ENCODE measurements at places on chromosomes 1 and 21. TPM values are rescaled to one million over a fixed set of nuclear protein-coding genes. Genes with fewer than 3 reads are reported as not detected.

PLPP3 gene
- 9.6 TPM for total RNA-seq

OPRD1 gene
- 6.9 TPM for total RNA-seq

SPSB1 gene
- 9.5 TPM for total RNA-seq

LRRC38 gene
- not detected for total RNA-seq

CLCNKB gene
- not detected for total RNA-seq

DYNLT5 gene
- total RNA-seq = not detected

FAM151A gene
- not detected for total RNA-seq

CHRM3 gene
- 9.9 TPM for total RNA-seq

SPATA46 gene
- not detected for total RNA-seq

LORICRIN gene
- not detected for total RNA-seq

UAP1 gene
- total RNA-seq = 144 TPM

MROH9 gene
- total RNA-seq = not detected

WDR47 gene
- 6.8 TPM for total RNA-seq

AURKAIP1 gene
- total RNA-seq = 311 TPM

TRIM67 gene
- not detected for total RNA-seq

ECE1 gene
- 53.3 TPM for total RNA-seq

SYDE2 gene
- 2.0 TPM for total RNA-seq

CPLANE2 gene
- total RNA-seq = 10.0 TPM

WRAP73 gene
- 68.7 TPM for total RNA-seq

KRTAP8-1 gene
- total RNA-seq = not detected

SYT6 gene
- total RNA-seq = not detected

KRTAP10-7 gene
- not detected for total RNA-seq

AMY1A gene
- total RNA-seq = not detected

CCDC30 gene
- 0.82 TPM for total RNA-seq

LENEP gene
- not detected for total RNA-seq

PER3 gene
- 1.3 TPM for total RNA-seq

CR1 gene
- not detected for total RNA-seq

PRDM16 gene
- total RNA-seq = not detected

S100A8 gene
- not detected for total RNA-seq

COL11A1 gene
- total RNA-seq = 0.30 TPM

LRP8 gene
- total RNA-seq = 75.8 TPM

MAP1LC3C gene
- 0.24 TPM for total RNA-seq

LCA5L gene
- total RNA-seq = 0.90 TPM

STIL gene
- 19.9 TPM for total RNA-seq

PTGFRN gene
- 58.8 TPM for total RNA-seq

INTS3 gene
- 41.5 TPM for total RNA-seq

F13B gene
- not detected for total RNA-seq

TIE1 gene
- total RNA-seq = 4.5 TPM

VWA5B1 gene
- not detected for total RNA-seq

NBPF15 gene
- 55.2 TPM for total RNA-seq

YIPF1 gene
- total RNA-seq = 13.6 TPM

FCGR1A gene
- total RNA-seq = not detected

MANEAL gene
- total RNA-seq = 19.4 TPM

C8A gene
- total RNA-seq = not detected

C1orf198 gene
- total RNA-seq = 20.0 TPM

UBE2U gene
- total RNA-seq = not detected

MPZL1 gene
- 36.8 TPM for total RNA-seq

CYP4A11 gene
- total RNA-seq = not detected

CLCA1 gene
- not detected for total RNA-seq

GPR3 gene
- total RNA-seq = 9.1 TPM

TSPEAR gene
- not detected for total RNA-seq

CRYBG2 gene
- total RNA-seq = 0.03 TPM

TCP10L gene
- 1.3 TPM for total RNA-seq

RGS18 gene
- total RNA-seq = not detected

TRIM46 gene
- total RNA-seq = 2.3 TPM
